ENCODE measurements at places on chromosomes 6 and 20. TPM values are rescaled to one million over a fixed set of nuclear protein-coding genes. Genes with fewer than 3 reads are reported as not detected.

Gene TINAG
- total RNA-seq = not detected

Gene CAP2
- total RNA-seq = 7.6 TPM

Gene TMEM14B
- total RNA-seq = 121 TPM

Gene POU5F1
- not detected for total RNA-seq

Gene ANKEF1
- total RNA-seq = 5.3 TPM

Gene NKAIN4
- not detected for total RNA-seq

Gene RXRB
- total RNA-seq = 13.7 TPM

GRCh38 chr20:2991532-2991931 is 51.9 kb upstream of the GNRH2 start:
- no peak for DNase-seq

DNA sequence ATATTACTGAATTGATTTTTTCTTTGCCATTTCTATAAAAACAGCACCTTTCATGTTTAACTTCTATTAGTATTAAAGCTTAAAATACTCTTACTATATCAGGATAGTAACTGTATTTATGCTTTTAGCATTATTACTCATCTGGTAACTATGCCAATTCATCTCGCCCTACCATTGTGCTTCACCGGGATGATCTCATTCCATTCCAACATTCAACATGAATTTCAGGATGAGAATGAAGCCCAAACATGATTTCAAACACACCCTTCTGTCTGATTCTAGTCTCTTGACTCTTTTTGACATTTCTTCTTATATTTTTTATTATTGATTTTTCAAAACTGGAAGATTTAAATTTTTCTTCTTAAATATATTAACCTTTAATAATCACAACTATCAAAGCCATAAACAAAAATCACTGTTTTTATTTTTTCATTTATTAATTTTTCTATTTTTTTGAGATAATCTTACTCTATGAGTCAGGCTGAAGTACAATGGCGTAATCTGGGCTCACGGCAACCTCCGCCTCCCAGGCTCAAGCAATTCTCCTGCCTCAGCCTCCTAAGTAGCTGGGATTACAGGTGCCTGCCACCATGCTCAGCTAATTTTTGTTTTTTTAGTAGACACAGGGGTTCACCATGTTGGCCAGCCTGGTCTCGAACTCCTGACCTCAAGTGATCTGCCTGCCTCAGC is 46.7 kb downstream of the GJA1 start:
- no peak for DNase-seq

GRCh38 chr6:49668083-49668511 is 31.5 kb upstream of the RHAG start:
- no peak for DNase-seq

DNA sequence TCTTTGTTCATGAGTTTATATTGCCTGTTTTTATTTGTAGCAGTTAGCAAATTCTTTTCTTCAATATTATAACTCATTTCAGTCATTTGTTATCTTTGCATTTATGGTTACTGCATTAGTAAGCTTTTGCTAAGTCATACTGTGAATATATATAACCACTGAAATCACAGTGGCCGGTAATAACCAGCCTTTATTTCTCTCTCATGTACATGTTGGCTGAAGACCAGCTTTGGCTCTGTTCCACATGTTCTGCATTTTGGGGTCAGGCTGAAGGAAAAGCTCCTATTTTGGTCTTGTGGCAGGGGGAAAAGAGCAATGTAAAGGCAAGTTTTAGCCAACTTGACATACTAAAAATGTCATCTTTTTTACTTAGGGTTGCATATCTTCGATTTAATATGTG is 276.3 kb downstream of the BCKDHB start:
- DNase-seq = no peak

DNA sequence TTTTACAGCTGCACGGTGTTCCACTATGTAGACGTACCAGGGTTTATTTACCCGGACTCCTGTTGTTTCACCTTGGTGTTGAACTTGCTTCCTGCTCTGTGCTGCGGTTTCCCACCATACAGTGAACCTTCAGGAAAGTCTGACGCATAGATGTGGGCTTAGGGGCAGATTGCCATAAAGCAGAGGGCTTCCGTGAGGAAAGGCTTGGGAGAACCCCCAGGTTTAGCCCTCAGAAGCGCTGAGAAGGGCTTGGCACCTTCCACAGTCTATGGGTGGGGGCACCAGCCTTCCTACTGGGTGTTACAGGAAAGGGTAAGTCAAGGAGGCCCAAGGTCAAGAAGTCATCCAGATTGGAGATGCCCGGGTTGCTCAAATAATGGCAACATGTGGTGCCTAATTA is 19.2 kb upstream of the MRPS18A start:
- no peak for DNase-seq

GRCh38 chr6:36829919-36830544 is 9.2 kb downstream of the CPNE5 start:
- DNase-seq = no peak

DNA sequence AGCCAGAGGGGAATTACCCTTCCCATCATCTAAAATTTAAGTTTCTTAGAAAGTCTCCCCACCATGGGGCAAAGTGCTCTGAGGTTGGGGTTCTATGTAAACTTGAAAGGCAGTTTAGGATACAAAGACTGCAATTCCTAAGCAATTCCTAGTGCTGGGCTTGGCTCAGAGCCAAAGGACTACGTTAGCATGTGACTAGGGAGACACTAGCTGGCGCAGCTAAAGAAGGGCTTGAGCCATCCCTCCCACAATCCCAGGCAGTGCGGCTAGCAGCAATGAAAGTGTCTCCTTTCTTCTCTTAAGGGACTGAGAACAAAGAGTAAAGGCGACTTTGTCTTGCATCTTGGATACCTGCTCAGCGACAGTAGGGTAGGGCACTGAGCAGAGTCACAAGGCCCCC is 306.6 kb upstream of the FKBP1C start:
- DNase-seq = no peak

DNA sequence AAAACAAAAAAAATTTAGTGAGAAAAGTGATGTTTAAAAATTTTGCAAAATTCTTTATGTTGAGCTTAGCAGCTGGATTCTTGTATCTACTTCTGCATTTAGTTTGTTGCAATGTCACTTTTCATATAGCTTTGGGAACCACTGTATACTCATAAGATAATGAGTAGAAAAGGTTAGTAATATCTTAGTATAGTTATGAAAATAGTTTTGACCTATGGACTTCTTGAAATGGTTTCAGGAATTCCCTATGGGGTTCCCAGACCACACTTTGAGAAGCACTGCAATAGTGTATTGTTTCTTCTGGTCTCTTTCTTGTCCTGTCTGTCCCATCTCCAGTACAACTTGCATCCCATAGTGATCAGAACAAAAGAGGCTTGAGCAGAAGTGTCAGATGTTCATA is 29.4 kb downstream of the PPP1R16B start:
- DNase-seq = no peak

DNA sequence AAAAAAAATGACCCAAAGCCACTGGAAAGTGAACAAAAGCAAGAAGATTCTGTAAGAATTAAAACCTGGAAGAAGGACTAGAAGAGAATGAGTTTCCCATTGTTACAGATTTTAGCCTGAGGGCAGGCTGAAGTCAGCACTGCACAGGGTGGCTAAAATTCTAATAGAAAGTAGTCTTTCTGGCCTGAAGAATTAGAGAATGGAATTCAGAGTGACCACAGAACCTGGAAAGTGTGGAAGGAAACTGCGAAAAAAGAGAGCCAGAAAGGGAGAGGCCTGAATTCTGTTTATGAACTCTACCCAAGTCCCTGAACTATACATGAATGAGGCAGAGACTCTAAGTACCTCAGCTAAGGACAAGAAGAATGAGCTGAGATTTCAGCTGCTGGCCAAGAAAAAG is 38.9 kb upstream of the FILIP1 start:
- no peak for DNase-seq

DNA sequence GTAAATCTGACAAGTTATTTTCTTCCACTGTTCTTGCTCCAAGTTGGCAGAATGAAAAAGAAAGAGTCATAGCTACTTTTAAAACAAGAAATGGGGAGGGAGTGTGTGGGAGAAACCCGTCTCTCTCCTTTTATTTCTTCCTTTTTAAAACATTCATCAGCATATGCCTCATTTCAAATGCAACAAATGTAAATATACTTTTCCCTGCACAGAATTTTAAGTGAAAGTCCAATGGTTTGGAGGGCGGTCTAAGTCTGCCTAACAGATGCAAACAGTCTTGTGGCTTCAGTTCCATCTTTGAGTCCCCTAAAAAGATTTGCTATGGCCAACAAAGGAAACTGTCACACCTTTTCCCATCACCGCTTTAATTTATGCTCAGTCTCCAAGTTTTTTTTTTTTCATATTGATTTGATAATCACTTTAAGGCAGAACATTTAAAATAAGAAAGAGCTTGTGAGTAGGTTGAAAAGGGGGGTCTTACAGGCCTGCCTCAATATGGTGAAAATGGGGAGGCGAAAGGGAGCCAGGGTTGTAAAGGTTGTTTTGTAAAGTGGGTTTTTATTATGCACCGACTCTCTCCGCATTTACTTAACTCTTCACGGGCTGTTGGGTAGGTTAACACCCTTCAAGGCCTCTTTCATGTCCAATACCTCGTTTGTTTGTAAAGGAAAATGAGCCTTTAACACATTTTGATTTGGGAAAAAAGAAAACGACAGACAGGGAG is 4.6 kb downstream of the TFAP2D start:
- DNase-seq = no peak

DNA sequence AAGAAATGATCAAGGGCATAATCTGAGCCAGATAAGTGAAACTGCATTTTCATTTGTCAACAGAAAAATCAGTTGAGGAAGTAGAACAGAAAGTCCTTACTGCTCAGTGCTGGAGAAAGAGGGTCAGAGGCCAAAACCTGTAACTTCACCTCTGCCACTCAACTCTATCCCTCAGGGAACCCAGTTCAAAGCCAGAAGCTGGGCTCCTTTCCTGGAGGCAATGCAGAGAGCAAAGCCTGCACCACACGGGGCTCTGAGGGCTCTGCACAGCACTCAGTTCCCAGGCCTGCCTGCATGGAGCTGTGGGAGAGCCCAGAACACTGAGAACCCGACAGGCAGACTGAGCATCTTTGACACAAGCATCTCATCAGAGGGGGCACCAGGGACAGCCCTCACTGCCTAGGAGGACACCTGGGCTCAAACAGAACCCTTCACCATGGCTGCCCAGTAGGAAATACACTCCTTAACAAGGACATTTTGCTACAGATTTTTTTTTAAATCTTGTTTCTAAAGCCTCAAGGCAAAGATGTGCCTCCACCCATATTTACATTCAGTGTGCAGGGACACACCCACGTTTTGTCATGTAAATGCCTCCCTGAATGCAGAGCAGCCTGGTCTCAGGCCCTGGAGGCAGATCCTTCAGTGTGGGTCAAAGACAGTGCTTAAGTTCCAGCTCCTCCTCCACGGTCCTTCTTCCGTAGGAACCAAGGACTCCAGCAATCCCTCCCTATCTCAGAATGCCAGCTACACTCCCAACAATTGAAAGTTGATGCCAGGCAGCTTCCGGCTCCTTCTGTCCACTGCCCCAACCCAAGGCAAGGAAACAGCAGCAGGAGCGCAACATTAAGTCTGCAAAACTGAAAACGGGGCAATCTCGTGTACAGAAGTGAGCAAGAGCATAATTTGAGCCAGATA is 6.6 kb downstream of the RNASET2 start:
- DNase-seq = no peak

DNA sequence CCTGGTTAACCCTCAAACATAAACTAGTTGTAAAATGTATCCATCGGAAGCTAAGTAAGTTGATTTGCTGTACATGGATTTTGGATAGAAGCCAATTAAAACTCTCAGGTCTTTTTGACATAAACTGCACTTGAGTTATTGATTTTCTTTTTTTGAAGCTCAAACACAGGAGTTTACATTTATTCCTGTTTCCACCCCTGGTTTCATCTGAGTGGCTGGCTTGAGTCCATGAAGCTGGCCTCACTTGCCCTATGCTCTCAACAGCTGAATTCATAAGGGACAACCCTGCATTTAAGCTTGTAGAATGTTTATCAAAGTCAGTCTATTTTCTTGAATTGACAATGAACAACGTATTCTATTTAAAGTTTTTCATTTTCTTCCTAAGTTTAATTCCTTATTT is 58.1 kb upstream of the PLEKHG1 start:
- no peak for DNase-seq

DNA sequence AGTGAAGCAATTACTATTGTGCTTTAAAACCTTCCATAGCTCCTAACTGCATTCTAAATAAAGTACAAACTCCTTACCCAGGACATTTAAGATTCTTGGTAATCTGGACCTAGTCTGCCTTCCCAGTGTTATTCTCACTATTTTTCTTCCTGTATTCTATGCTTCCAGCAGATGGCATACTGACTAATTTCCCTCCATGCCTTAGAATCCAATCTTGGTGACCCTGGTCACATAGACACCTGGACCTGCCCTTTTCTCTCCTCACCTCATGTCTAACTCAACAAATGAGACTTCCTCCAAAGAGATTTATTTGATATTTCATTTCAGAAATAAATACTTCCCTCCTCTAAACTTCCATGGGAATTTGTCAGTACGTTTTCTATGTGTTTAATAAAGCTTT is 25.8 kb downstream of the ROS1 start:
- peak; percentile 4 for DNase-seq

- DNase-seq = peak; percentile 41
Observed at GRCh38 chr6:158026054-158026900, 44.6 kb downstream of the SYNJ2 start.

DNA sequence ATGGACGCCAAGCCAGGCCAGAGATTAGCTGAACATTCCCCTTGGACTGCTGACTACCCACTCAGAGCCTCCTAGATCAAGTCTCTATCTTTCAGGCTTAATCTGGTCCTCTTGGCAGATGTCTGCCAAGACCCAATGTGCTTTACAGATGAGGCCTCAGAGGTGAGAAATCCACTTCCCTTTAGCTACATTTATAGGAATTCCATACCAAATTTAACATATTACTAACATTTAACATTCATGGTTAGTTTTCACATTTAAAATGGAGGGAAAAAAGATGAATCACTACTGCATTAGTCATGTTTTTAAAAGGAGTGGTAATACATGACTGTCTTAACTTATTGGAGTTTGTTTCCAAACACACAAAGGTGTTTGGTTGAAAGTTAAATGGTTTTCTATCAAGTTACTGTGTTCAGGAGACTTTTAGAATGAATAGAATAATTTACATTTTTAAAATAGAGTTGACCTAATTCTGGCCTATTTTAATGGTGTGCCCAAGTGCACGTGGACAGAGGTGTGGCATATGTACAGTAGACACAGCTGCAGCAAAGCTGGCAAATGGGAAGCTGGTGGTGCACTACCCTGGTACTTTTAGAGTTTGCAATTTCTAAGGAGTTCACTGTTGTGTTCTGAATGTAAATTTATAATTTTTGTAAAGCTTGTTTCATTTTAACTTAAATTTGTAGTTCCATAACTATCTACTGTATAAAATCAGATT is 41.9 kb upstream of the CALHM6 start:
- no peak for DNase-seq

DNA sequence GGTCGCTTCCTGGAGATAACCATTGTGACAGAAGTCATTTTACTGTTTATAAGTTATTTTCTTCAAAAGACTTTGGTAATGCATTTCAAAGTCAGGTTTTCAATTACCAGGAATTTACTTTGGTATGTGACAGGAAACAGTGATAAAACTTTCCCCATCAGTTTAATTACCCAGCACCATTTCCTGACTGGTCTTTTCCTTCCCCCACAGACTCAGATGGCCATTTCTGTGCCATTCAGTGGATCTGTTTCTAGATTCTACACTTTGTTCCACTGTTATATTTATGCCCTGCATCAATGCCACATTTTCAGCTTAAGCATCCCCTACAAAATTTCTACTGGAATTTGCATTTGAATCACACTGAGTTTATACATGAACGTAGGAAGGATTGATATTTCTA is 16.3 kb downstream of the RRBP1 start:
- DNase-seq = no peak

Data from NCI-H460 (cell line).